Heart left ventricle (tissue), 16 donors: ENCODE measurements at places on chromosomes 13 and 19.

- no peak for DNase-seq
Observed at GRCh38 chr13:106927421-106927820, 359.5 kb upstream of the ARGLU1 start.

DNA sequence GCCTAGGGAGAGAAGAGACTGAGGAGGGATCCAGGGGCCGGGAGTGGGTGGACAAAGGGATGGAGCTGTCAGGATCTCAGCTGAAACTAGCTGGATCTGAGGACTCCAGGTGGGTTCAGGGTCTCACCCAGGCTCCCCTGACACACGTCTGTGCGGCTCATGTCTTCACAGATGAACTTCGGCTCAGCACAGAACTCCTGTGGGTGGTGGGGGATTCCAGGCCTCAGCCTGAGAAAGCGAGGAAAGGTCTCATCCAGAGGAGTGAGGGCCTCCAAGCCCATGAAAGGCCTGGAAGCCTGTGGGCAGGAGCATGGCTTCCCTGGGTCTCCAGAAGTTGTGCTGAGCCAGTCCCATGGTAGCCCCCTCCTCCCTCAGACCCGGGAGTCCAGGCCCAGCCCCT is 1.4 kb downstream of the CAPN12 start:
- DNase-seq = no peak

- DNase-seq = no peak
Observed at GRCh38 chr19:15769586-15769985, 17.9 kb upstream of the OR10H5 start.

- DNase-seq = no peak
Observed at GRCh38 chr13:80740071-80740470, 399.1 kb upstream of the SPRY2 start.

GRCh38 chr13:65965501-65965900 is 1264.6 kb downstream of the PCDH9 start:
- DNase-seq = no peak

GRCh38 chr19:41998246-41999020 is 4.4 kb upstream of the ATP1A3 start:
- DNase-seq = peak; percentile 63

- DNase-seq = no peak
Observed at GRCh38 chr19:10207026-10207425, 12.3 kb upstream of the DNMT1 start.

GRCh38 chr13:48485432-48485831 is 47.4 kb downstream of the RCBTB2 start:
- no peak for DNase-seq

DNA sequence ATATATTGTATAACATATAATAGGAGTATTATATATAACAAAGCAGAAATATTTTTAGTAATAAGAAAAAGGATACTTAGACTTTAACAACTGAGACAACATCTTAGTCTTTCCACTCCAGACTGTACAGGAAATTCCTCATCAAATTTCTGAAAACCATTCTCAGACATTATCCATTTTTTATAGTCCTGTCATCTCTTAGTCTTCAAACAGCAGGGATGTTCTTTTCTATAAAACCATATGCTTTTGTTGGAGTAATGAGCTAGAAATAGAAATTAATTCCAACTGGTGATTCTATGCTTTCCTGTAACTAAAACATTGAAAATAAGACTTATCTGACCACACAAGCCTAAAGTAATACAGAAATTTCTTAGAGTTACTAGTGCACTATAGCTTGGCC is 82.2 kb upstream of the CSNK1A1L start:
- DNase-seq = no peak

- no peak for DNase-seq
Observed at GRCh38 chr13:46372071-46372470, 15.0 kb downstream of the RUBCNL start.

DNA sequence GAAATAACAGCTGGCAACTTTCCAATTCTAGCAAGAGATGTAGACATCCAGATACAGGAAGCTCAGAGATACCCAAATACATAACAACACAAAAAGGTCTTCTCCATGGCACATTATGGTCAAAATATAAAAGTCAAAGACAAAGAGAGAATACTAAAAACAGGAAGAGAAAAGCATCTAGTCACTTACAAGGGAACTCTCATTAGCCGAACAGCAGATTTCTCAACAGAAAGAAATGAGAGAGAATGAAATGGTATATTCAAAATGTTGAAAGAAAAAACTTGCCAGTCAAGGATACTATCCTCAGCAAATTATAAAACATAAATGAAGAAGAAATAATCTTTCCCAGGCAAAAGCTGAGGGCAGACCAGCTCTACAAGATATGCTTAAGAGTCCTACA is 12.4 kb downstream of the ZNF780A start:
- no peak for DNase-seq

DNA sequence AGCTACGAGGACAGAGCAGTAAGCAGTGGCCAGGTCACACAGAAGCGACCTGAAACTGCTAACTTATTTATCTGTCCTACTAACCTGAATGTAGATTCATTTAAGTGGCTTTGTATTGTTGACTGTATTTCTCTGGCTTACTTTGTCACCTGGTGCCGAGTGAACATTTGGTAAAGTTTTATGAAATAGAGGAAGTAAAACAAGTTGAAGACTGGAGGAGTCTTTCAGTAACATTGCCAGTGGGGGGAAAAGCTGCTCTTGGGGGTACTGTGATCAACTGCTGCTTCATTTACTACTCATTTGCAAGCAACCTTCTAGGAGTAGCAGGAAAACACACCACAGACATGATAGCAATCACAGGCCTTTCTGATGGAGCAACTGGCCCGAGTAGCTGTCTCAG is 615.0 kb downstream of the FGF9 start:
- no peak for DNase-seq

DNA sequence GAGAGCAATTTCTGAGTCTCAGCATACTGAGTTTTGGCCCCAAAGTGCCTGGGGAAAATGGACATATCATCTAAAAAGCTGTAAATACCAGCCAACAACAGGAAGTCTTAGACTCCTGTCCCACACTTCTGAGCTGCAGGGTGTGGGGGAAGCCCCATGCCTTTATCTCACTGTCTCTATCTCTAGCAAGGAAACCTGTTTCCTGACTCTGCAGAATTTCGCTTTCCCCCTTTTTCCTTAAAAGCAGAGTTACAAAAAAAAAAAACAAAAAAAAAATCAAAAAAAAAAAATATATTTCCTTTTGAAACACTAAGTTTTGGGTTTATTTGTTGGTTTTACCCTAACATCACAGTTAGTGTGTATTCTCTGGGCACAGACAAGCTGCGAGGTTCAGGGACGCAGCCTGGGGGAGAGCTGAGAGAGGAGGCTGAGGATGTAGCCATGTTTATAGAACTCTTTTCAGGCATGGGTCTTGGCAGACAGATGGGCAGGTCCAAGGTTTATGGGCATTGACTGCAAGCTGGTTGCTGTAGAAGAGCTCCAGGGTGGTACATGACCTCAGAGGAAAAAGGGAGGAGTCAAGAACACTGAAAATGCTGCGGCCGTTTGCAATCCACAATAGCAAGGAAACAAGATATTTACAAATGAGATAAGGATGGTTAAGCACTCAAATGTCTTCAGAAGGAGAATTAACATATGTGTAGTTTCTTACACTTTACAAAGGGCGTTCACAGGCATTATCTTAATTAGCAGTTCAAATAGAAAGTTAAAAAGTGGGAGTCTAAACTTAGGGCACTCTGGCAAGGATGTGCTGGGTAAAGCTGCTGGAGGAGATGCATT is 4.9 kb downstream of the MBNL2 start:
- DNase-seq = no peak

GRCh38 chr19:43610493-43610892 is 1.4 kb upstream of the SRRM5 start:
- no peak for DNase-seq

- no peak for DNase-seq
Observed at GRCh38 chr19:19256072-19256969, 16.8 kb downstream of the TM6SF2 start.

DNA sequence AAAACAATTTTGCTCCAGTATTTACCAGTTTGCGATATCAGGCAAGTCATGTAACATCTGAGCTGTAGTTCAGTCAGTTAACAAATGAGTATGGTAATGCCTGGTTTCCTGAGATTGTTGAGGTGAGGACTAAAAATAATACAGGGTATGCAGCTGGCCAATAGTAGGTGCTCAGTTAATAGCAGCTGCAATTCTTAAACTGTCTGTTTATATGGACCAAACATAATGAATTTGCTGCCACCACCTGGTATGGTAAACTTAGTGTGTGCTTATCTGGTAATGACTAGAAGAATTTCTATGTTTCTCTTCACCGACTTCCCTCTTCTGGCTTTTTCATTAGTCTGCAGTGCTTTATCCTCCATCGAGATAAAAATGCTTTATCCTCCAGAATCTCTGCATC is 9.1 kb downstream of the ZMYM2 start:
- no peak for DNase-seq

GRCh38 chr13:78468621-78469020 is 134.7 kb downstream of the POU4F1 start:
- DNase-seq = no peak

DNA sequence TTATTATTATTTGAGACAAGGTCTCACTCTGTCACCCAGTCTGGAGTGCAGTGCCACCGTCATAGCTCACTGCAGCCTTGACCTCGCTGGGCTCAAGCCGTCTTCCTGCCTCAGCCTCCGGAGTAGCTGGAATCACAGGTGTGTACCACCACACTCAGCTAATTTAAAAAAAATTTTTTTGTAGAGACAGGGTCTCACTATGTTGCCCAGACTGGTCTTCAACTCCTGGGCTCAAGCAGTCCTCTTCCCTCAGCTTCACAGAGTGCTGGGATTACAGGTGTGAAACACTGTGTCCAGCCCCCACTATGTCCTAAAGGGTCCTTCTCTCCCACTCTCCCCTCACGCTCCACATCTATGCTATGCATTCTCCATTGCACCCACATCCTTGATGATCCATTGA is 9.1 kb upstream of the TLE2 start:
- no peak for DNase-seq

- DNase-seq = no peak
Observed at GRCh38 chr19:18266771-18267686, 7.2 kb downstream of the IQCN start.

GRCh38 chr13:52447354-52447753 is 3.1 kb downstream of the VPS36 start:
- no peak for DNase-seq

- DNase-seq = no peak
Observed at GRCh38 chr19:33339016-33339984, 34.2 kb upstream of the CEBPG start.

DNA sequence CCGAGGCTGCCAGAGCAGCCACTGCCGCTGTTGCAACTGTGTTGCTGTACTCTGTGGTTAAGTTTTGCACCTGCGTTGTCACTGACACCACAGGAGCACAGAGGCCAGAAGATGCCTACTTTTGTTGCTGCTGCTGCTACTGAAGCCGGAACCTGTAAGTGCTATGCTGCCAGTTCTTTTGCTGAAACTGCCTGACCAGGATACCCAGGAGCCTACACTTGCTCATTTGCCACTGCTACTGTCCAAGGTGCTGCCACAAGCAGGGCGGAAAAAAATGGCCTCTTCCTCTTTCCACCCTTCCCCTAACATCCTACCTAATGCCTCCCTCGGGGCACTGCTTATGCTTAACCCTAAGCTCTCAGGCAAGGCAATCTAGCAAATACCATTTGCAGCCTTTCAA is 29.0 kb upstream of the NBEA start:
- DNase-seq = no peak

DNA sequence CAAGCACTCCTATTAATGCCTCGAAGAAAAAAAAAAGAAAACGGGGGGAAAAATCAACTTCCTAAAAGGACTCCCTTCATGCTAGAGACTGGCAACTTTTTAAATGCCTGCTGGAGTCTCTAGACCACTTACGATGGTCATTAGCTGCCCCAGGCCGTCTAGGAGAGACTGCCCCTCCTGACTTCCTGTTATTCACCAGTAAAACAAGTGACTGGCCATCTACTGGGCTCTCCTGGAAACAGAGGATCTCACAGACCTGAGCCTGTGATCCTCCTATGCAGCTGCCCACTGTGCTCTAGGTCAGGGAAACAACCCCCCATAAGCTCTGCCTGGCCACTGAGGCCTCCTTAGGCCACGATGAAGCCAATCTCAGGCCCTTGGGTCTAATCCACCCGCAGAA is 7.4 kb downstream of the ZNF266 start:
- DNase-seq = no peak

DNA sequence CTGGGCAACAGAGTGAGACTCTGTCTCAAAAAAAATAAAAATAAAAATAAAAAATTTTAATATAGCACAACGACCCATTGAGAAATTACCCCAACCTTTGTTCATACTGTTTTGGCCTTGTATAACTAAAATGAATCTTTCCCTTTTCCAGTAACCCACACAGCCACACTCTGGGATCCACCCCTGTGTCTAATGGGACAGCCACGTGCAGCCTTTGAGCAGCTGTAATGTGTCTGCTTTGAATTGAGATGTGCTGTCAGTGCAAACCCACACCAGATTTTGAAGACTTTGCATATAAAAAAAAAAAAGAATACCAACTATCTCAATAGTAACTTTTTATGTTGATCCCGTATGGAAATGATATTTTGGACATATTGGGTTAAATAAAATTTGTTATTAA is 112.7 kb upstream of the UBL3 start:
- DNase-seq = no peak

DNA sequence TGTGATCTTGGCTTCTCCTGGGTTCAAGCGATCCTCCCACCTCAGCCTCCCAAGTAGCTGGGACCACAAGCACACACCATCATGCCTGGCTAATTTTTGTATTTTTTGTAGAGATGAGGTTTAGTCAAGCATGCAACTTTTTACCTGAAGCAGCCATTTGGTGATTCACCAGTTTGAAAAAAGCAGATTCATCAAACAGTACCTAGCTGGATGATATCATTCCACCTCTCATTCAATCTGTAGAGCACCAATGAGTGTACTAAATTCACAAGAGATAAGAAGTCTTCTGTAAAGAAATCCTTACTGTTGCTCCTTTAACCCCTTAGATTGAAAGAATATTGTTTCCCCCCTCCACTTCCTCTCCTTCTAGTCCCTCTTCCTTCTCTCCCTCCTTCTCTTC is 261.1 kb upstream of the RFC3 start:
- DNase-seq = no peak
